Epithelial cell of alveolus of lung (primary cell): ENCODE measurements at places on chromosomes 1 and 21. TPM values are rescaled to one million over a fixed set of nuclear protein-coding genes. Genes with fewer than 3 reads are reported as not detected.

The LGR6 gene
- not detected in 2 replicates for total RNA-seq

The OR2L13 gene
- not detected in 2 replicates for total RNA-seq

The FRRS1 gene
- 5.0 and 7.4 TPM in 2 replicates for total RNA-seq

The PLPPR4 gene
- 0.13 and 0.24 TPM in 2 replicates for total RNA-seq

The TFF1 gene
- not detected in 2 replicates for total RNA-seq

The FAAH gene
- 0.65 and 0.72 TPM in 2 replicates for total RNA-seq

The OR2T2 gene
- total RNA-seq: not detected in 2 replicates

The TSPAN2 gene
- 2.3 and 2.9 TPM in 2 replicates for total RNA-seq

The RNF207 gene
- 10.3 and 23.4 TPM in 2 replicates for total RNA-seq

The PPP2R5A gene
- total RNA-seq: 21.5 and 23.3 TPM in 2 replicates

The PCBP3 gene
- total RNA-seq: 0.65 and 16.0 TPM in 2 replicates

The TDRD10 gene
- not detected in 2 replicates for total RNA-seq

The KCND3 gene
- not detected in 2 replicates for total RNA-seq

The AADACL3 gene
- not detected in 2 replicates for total RNA-seq

The KRTAP21-2 gene
- not detected in 2 replicates for total RNA-seq

The CCDC30 gene
- total RNA-seq: 0.13 and 0.96 TPM in 2 replicates

The POU3F1 gene
- not detected in 2 replicates for total RNA-seq

The SCMH1 gene
- 21.9 and 23.1 TPM in 2 replicates for total RNA-seq

The ACOT11 gene
- 0.40 and 1.3 TPM in 2 replicates for total RNA-seq

The RSPH1 gene
- not detected in 2 replicates for total RNA-seq

The GNG4 gene
- total RNA-seq: 0.78 TPM in 1 of 2 replicates, not detected in the other

The COL6A2 gene
- 1,554 and 1,623 TPM in 2 replicates for total RNA-seq

The SPATA21 gene
- not detected in 2 replicates for total RNA-seq

The PLEKHG5 gene
- total RNA-seq: 5.3 and 15.7 TPM in 2 replicates

The MEX3A gene
- total RNA-seq: 7.0 and 15.8 TPM in 2 replicates

The CLCC1 gene
- total RNA-seq: 15.5 and 16.3 TPM in 2 replicates
